Stimulated activated CD4-positive, alpha-beta T cell treated with anti-CD3 and anti-CD28 coated beads, Interleukin-2, amount 100 ng/mL, for 4 hours (primary cell): ENCODE measurements at places on chromosomes 6 and 20.

DNA sequence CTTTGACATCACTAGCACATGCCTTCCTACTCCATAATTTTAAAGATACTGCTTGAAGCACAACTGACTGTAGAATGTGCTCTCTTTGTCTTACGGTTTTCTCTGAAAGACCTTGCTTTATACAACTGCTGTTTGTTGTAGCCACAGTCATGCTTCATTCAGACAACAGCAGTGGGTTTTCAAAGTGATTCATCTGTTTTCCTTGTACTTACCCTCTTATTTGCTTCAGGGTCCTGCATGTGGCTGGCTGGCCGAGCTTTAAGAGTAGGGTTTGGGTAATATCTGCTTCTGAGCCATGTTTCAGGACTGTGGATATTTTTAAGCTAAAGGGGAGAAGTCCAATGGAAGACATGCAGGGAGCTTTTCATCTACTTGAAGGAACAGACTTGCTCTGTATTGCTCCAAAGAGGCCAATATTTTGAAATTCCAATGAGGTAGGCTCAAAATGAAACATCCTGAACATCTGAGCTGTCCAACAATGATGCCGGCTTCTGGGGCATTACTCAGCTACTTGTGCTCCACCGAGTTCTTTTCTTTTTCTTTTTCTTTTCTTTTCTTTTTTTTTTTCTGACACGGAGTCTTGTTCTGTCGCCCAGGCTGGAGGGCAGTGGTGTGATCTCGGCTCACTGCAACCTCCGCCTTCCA, 160.2 kb upstream of the SGK1 start:
- no peak for DNase-seq

DNA sequence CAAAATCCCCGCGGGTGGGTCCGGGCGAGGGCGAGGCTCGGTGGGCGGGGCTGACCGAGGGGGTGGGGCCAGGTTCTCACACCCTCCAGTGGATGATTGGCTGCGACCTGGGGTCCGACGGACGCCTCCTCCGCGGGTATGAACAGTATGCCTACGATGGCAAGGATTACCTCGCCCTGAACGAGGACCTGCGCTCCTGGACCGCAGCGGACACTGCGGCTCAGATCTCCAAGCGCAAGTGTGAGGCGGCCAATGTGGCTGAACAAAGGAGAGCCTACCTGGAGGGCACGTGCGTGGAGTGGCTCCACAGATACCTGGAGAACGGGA, 809 bp downstream of the HLA-G start:
- no peak for DNase-seq

GRCh38 chr6:44064948-44065272, 62.3 kb downstream of the MRPL14 start:
- DNase-seq = no peak

- no peak for DNase-seq
Observed at GRCh38 chr20:4876731-4877130, 124.6 kb downstream of the SLC23A2 start.

DNA sequence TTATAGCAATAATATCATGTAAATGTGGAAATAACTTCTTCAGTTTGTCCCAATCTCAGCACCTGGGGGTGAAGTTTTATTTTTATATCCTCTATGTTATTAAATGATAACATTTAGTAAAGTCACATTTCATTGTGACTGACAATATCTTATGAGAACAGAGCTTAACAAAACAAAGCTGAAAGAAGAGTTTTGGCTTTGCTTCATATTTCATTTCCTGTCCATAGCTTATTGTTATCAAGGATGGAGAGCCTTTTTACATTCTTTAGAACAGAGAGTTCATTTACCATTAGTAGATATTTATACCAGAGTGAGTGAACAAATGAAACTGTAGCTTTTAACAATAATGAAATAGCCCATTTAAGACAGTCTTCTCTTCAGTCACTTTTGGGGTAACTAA, 231.9 kb upstream of the SGK1 start:
- no peak for DNase-seq

DNA sequence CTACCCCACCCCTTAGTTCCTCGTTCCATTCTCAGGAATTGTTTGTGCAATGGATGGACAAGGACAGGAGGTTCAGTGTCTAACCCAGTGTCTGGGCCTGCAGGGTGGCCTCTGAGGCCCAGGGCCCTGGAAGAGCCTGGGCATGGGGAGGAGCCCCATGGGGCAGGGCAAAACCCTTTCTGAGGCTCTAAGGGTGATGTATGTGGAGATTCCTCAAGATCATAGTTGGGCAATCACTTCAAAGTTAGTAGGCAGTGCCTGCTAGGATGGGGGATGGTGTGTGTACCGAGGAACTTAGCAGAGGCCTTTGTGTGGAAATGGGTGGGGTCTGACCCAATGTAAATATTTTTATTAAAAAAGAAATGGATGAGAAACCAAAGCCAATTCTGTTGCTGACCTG, 6.7 kb upstream of the C2 start:
- DNase-seq = no peak

- no peak for DNase-seq
Observed at GRCh38 chr20:5297280-5298004, 19.3 kb downstream of the PROKR2 start.

GRCh38 chr6:24274441-24275083, 83.3 kb downstream of the DCDC2 start:
- DNase-seq = no peak

DNA sequence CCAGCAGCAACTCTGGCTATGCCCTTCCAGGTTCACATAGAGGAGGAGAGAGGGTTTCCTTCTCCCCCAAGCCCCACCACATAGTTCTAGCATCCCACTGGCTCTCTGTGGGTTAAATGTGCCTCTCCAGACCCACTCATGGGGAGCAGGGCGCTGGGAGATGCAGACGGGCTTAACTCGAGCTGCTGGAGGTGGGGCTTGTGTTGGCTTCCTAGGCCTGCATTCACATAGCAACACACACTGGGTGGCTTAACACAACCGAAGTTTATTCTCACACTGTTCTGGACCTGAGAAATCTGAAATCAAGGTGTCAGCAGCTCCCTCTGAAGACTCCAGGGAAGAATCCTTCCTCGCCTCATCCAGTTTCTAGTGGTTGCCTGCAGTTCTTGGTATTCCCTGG, 33.6 kb downstream of the SLC2A10 start:
- DNase-seq = no peak

GRCh38 chr6:436308-437036, 44.9 kb downstream of the IRF4 start:
- no peak for DNase-seq

DNA sequence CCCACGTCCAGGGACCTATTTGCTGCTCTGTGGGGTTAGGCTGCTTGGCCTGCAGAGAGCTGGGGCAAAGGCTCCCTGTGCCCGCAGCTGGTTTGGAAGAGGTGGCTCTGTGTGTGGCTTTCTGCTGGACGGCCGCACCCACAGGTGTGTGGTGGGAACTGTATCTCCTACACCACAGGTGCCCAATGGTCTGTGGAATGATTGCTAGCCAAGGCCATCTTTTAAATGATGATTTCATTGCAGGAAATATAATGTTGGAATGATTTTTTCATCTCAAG, 178.4 kb downstream of the DLL1 start:
- no peak for DNase-seq

GRCh38 chr6:137277971-137278637, 58.9 kb upstream of the IFNGR1 start:
- no peak for DNase-seq

GRCh38 chr20:5668529-5668868, 81.7 kb upstream of the SHLD1 start:
- DNase-seq = no peak

GRCh38 chr20:41800040-41800439, 181.9 kb upstream of the CHD6 start:
- no peak for DNase-seq

DNA sequence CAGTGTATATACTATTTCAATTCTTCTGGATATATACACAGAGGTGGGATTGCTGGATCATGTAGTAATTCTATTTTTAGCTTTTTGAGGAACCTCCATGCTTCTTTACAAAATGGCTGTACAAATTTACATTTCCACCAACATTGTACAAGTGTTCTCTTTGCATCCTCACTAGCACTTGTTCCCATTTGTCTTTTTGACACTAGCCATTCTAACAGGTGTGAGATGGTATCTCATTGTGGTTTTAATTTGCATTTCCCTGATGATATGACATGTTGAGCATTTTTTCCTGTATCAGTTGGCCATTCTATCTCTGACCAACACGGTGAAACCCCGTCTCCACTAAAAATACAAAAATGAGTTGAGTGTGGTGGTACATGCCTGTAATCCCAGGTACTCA, 68.1 kb upstream of the PMEPA1 start:
- no peak for DNase-seq
